ENCODE measurements at places on chromosomes 2 and 18.

GRCh38 chr2:162092008-162092390, 18.0 kb upstream of the DPP4 start:
- no peak for DNase-seq

GRCh38 chr2:10985260-10985659, 73.5 kb downstream of the KCNF1 start:
- no peak for DNase-seq

DNA sequence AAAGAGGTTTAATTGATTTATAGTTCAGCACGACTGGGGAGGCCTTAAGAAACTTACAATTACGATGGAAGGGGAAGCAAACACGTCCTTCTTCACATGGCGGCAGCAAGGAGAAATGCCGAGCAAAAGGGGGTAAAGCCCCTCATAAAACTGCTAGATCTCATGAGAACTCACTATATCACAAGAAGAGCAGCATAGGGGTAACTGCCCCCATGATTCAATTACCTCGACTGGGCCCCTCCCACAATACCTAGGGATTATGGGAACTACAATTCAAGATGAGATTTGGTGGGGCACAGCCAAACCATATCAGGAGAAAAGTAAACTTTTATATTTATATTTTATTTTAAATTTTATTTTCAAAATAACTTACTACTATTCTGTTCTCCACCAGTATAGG, 272.0 kb downstream of the MYCN start:
- DNase-seq = no peak

DNA sequence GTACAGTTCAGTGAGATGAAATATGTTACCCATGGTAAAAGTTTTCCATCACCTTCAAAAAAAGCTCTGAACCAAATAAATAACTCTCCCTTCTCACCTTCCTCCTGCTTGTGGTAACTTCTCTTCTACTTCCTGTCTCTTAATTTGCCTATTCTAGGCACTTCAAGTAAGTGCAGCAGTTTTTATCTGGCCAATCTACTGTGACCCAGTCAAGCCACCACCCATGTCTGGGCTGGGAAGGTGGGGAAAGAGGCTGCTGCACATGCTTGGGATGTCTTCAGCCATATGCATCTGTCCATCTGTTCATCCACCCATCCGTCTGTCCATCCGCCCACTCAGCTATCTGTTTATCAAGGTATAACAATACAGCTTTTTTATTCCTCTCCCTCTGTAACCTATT, 31.6 kb downstream of the ZNF532 start:
- DNase-seq = no peak

DNA sequence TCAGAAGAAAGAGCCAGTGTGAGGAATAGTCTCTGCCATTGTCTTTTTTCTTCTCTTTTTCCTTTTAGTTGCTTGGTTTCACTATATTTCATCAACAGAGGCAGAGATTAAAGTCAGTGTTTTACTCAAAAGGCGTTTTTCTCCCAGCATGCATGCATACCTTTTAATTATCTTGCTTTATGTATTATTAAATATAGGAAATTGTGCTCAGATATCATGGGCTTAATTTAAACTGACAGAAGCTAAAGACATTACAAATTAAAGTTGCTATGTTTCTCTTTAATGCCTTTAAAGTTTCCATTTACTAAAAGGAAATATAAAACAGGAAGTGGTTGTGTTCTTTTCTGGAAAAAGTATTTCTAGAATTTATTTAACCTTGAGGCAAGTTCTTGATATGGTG, 223.3 kb upstream of the ATP5MC3 start:
- no peak for DNase-seq

DNA sequence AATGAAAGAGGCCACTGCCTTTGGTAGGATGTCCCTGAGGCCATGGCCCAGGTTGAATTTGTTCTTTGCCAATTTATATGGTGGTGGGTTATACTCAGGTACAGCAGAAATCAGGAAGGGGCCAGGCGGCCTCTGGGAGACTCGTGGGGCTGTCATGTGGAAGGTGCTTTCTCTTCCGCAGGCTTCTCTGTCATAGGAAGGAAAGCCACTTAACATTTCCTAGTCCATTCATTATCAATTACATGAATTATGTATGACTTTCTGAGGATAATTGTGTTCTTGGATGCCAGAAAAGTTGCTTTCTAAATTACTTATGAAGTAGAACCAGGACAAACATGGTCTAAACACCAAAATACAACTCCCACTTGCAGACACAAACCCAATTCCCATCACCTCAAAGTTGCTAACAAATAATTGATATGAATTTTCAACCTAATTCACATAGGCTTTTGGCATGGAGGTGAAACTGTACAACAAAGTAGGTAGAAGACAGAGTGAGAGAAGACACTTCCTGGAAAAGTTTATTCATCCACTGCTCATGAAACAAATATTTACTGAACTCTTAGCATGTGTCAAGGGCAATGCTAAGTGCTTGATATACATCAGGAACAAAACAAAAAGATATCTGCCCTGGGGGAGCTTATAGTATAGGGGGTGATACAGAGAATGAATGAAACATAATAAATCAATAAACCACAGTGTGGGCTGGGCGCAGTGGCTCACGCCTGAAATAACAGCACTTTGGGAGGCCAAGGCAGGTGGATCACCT, 50.5 kb upstream of the CHMP1B start:
- no peak for DNase-seq

DNA sequence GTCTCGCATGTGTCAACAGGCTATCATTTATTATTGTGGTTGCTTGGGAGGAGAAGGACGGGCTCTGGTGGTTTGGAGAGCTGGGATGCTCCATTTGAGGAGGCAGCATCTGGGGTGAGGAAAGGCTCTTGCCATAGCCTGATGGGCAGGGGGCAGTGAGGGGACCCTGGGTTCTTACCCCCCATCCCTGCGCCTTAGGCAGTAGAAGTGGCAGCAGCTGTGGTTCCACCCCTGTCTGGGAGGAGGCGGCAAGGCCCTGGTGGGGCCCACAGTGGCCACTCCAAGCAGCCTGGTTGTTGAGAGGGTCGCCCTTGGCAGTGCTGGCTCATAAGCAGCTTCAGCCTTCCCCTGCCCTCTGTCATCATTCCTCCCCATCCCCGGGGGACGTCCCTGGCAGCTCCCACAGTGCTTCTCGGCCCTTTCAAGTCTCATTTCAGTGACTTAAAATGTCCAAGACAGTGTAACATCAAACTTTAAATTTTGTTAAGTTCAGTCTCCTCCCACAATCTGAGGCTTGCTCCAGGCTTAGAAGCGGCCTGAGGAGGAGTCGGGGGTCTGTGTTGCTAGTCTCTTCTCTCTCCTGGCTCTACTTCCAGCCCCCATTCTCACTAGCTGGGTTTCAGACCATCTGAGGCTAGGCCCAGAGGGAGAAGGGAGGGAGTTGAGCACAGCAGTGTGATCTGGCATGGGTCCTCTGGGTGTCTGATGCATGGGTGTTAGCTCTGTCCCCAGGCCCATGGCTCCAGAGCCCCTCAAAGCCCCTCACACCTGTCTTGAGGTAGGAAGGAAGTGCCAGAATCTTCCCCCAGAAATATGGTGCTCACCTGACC, 34.9 kb upstream of the PTPN4 start:
- DNase-seq = no peak

- no peak for DNase-seq
Measured at GRCh38 chr18:58661423-58661822, 9.8 kb upstream of the MALT1 start.

GRCh38 chr2:216142540-216142939, 33.4 kb downstream of the XRCC5 start:
- DNase-seq = no peak

- DNase-seq = no peak
Measured at GRCh38 chr2:10001586-10001985, 41.8 kb upstream of the KLF11 start.

Data from activated CD4-positive, alpha-beta T cell treated with anti-CD3 and anti-CD28 coated beads, Interleukin-2, amount 50 U/mL, for 48 hours (primary cell).